ENCODE measurements at places on chromosomes 4 and X.

GRCh38 chr4:17273047-17273446 lies 238.8 kb downstream of the QDPR start:
- no peak for DNase-seq

- DNase-seq, result no peak
These were observed 18.6 kb upstream of the CA5B start for GRCh38 chrX:15719324-15719968.

- DNase-seq, result no peak
These were observed 1544.9 kb upstream of the PCDH7 start for GRCh38 chr4:29175291-29175690.

- no peak for DNase-seq
These were observed 44.4 kb downstream of the PCGF3 start for GRCh38 chr4:749698-750666.

DNA sequence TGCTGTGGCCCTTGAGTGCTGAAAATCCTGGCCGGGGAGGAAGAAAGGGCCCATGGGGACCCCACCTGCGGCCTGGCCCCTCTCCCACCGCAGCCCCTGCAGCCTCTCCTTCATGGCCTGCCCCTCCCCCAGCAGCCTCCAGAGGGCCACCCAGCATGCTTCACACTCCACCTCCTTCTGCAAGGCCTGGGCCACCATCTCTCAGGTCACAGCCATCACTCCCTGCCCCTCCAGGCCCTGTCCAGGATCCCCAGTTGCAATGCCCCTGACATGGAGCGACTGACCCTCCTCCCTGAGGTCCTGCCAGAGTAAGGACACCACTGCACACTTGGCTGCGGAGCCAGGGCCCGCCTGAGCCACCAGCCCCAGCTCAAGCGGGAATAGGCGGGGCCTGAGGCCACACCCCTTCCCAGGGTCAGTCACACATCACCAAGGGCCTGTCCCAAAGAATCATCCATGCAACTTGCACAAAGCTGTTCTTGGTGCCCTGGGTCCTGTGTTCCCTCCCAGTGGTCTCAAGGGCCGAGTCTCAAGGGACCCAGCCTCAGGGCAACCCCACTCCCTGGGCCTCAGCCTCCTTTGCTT lies 32.9 kb downstream of the CCNQ start:
- no peak for DNase-seq

GRCh38 chrX:70268034-70268433 lies at the start of gene ARR3:
Gene ARR3 (plus strand): TSS chrX:70268334. CDS start chrX:70269386, 1,052 bp downstream.
- DNase-seq, result no peak

GRCh38 chr4:85946821-85947220 lies 413.0 kb downstream of the MAPK10 start:
- no peak for DNase-seq

DNA sequence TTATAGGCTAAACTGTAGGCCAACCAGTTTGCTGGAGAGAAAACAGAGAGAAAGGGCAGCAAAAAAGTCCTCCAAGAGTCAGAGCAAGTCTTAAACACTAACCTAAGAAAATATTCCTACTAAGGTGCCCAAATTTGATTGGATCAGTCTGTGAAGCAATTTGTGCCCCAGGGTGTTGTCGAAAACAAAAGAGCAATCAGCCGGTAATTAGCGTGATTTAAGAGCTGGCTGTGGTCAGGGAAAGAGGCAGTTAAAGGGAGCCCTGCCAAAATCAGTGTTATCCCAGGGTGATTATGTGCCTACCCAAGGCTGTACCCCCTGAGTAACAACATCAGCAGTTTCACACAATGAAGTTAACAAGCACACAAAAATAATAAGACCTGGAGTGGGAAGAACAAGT lies 6.4 kb upstream of the BRWD3 start:
- DNase-seq, result no peak

DNA sequence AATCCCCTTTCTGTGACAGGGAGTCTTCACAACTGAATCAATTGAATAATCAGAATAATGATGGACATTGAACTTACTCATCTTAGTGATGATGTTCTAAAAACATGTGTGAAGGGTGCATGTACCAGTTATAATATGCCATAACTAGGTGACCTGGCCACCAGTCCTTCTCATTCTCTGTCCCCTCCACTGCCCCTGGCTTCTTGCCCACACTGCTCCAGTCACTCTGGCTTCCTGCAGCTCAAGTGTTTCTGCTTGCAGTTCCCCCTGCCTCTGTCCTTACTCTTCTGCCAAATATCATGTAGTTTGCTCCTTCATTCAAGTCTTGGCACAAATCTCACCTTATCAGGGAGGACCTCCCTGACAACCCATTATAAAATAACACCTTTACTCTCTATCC lies 168.1 kb upstream of the SLC7A11 start:
- DNase-seq, result no peak

GRCh38 chr4:81348778-81349094 lies 123.0 kb downstream of the RASGEF1B start:
- no peak for DNase-seq

GRCh38 chr4:52099860-52100461 lies 48.9 kb downstream of the SPATA18 start:
- no peak for DNase-seq

DNA sequence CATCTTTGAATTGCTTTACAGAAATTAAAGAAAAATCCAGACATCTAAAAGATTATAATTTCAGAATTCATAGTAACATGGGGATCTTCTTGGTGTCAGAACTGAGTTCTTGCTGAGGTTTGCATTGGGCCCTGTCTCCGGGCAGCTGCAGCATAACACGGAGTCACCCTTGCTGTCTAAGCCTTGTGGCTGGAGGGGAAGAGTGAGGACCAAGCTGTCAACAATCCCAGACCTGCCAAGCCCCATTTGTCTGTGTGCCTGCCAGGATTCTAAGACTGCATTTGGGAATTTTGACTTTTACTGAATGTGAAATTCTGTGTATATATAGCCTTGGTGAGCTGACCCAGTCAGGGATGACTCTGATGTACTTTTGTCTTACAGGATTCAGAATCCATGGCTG lies 25.2 kb upstream of the NAP1L5 start:
- DNase-seq, result no peak

DNA sequence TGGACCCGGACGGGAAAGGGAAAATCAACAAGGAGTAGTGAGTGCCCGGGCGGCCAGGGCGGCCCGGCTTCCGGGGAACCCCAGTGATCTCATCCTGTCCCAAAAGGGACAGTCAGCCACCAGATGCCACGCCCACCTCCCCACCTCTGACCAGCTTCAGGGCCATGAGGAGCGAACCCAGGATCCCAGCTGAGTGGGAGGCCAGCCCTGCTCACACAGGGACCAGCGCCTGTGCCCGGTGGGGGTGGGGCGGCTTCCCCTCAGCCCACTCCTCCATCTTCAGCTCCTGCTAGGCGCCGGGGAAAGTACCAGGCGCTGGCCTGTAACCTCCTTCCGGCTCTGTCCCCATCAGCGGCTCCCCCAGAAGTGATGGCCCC lies 6.2 kb downstream of the MYL5 start:
- no peak for DNase-seq

DNA sequence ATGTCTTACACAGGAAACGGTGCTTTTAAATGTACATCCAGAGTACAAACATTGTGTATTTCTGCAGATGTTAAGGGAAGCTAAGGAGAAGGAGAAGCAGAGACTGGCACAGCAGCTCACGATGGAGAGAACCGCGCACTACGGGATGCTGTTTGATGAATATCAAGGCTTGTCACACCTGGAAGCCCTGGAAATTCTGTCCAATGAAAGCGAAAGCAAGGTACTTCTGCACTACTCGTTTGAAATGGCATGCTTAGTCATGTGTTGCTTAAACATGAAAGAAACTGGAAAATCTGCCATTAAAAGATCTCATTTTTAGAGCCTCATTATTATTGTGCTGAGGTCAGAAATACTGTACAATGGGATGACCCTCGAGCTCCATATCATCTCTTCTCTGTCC lies 47.2 kb downstream of the FAM114A1 start:
- DNase-seq, result no peak

DNA sequence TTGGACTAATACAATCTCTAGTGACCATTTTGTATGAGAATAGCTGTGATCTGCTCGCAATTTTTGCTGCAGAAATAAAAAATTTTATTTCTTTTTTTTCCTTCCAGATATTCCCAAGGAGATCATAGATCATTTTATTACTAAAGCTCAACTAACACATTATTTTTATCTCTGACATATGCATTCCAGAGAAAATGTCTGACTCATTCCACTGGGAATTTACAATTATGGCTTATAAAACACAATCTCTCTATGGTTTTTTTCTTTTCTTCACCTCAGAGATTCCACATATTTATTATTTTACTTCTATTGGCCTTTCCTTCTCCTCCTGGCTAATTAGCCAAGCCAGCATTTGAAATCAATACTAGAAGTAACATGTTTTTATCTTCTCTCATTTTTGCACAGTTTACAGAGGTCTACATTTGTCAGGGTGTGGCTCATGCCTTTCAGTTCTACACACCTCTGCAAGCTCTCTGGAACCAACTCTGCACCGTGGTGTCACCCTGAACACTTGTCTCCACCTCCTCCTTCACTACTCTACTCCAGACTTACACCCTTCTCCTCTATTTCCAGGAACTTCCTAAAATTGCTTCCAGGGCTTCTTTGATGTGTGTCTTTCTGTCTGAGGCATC lies 59.8 kb upstream of the GPM6A start:
- no peak for DNase-seq

DNA sequence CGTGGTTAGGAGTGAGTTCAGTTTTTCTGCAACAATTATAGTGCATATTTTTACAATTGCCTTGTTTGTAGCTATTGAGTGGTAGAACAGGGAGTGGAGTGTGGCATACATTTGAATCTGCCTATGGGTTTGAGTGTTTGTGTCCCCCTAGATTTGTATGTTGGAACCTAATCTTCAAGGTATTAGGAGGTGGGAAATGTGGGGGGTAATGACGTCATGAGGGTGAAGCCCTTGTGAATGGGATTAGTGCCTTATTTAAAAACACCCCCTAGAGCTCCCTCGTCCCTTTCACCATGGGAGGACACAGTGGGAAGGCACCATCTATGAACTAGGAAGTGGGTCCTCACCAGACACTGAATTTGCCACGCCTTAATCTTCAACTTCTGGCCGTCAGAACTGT lies 819.6 kb downstream of the NLGN4X start:
- no peak for DNase-seq

GRCh38 chrX:68763481-68763880 lies 65.3 kb upstream of the EFNB1 start:
- DNase-seq, result no peak

All from activated effector memory CD4-positive, alpha-beta T cell treated with Interleukin-2 at 50 U/mL for 16 hours (primary cell).